ENCODE measurements at places on chromosomes 11 and 22.

DNA sequence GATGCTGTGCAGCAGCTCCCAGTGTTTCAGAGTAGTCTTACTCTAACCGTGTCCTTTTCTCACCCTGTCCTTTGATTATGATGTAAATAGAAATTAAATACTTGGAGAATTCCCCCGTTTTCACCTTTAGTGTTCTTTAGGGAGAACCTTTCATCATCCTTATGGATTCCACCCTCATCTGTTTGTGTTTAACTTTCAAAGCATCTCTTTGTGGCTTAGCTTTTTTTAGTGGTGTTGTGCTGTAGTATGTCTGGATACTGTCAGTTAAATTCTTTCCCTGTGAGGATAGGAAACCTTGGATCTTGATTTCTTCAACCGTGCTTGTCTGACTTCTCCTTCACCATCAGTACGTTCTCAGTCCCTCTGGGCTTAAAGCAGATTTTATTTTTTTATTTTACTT is 48.5 kb downstream of the PPP6R3 start:
- DNase-seq, result no peak

DNA sequence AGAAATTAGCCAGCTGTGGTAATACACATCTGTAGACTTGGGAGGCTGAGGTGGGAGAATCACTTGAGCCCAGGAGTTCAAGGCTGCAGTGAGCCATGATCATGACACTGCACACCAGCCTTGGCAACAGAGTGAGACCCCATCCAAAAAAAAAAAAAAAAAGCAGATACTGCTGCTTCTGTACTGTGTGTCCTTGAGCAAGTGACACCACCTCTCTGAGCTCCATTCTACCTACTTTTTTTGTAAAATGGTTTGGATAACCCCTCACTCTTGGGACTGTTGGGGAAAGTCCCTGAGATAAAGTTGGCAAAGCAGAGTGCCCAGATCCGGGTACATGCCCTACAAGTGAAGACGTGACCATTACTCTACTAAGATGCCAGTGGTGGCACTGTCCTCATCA is 2.7 kb downstream of the SEC14L3 start:
- DNase-seq, result no peak

- no peak for DNase-seq
Observed at GRCh38 chr11:95442531-95443050, 211.6 kb upstream of the SESN3 start.

DNA sequence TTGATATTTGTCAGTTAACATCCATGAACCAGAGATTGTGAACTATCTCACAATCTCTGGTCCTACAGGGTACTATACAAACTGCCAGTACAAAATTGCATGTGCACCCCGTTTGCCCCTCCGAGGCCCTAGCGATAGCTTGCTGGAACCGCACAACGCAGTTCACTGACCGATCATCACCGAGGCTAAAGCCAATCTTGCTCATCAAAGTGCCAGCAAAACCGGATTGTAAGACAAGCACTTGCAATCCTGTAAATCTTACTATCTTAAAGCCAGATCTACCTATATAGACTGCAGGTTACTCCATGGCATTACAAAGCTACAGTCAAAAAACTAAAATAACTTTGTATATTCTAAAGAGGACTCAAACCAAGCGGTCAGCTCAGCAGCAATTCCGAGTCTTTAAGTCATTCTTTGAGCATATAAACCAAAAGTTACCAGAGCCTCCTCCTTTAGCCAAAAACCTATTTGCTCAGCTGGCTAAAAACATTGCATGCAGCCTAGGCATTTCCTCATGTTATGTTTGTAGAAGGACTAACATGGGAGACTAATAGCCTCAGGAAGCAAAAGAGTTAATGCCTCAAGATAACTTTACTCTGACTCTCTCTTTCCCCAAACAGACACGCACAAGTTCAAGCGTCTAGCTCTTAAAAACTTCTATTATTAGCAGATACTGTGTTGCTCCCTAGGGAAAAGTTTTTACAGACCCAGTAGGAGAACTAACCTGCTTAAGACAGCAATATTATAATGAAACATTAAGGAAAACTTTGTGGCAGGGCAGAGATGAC is 30.7 kb upstream of the CPT1A start:
- peak; percentile 8 for DNase-seq

DNA sequence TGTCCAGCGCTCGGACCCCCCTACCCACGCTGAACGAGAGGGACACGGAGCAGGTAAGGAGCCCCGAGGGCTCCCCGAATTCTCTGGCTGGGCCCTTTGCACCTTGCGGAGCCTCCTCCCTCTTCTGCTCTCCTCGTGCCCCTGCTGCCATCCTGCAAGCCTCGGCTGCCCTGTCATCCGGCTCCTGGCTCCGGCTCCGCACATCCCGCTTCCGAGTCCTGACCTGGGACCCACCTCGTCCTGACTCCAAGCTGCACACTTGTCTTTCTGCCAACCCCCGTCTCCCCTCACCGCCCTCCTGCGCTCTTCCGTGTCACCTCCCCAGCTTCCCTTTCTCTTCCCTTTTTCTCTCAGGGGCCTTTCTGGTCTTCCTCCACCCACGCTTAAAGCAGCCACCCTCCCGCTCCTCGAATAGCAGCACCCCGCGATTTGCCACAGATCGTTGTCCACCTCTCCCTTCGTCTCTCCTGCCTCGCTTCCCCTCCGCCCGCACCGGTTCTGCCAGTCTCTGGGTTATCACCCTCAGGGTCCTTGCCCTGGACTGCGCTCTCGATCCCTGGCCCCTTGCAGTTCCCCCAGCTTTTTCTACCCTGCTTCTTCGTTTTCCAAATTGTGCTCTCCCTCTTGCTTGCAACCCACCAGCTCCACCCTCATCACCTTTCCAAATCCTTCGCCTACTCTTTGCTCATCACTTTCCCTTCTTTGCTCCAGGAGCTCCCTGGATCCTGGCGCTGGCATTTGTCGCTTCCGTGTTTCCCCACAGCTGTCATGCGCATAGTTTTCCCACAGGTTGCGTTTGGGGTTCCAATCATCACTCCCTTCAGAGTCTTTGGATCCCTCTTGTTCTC is 822 bp downstream of the MARK2 start:
- DNase-seq, result no peak

DNA sequence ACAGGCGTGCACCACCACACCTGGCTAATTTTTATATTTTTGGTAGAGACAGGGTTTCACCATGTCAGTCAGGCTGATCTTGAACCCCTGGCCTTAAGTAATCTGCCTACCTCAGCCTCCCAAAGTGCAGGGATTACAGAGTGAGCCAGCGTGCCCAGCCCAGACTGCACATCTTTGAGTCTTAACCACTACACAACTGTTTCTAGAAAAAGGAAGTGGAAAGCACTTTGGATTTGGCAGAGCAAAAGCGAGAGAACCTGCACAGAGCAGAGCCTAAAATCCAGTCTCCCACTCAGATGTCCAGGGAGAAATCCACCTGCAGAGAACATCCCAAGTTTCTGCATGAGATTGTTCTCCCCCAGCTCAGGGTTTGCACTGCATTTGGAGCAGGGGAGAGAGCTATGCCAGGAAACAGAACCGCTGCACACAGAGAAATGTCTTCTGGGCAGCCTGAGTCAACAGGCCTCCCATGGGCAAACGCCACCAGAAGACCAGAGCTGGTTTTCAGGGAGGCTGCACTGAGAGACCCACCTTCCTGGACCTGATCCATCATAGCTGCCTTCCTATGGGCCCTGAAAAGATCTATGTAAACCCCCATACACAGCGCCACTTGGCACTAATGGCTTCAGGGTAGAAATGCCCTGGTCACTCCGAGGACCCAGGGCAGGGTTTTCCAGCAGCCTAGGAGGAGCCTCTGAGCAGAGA is 54.0 kb downstream of the RPUSD4 start:
- no peak for DNase-seq

GRCh38 chr22:20230777-20231420 is 37.2 kb downstream of the RTN4R start:
- no peak for DNase-seq

DNA sequence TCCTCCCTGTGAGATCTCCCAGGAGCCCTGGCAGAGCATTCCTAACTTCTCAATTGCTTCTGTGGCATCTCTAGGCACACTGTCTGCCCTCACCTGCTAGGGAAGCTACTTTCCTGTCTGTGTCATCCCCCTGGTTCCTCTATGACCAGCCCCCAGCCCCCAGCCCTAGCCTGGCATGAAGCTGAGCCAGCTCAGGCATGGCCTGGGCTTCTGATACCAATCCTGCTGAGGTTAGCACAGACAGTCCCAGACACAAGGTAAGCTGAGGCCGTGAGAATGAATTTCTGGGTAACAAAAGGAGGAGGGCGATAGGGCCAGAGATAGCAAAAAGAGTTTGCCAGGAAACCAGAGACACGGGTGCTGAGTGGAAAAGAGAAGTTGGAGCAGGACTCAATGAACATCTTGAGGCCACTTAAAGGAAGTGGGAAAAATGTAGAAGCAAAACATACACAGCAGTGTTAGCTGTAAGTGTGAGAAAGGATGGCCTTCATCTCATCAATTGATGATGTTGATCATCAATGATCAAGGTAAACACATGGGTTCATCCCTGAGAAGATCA is 87.6 kb upstream of the PICALM start:
- no peak for DNase-seq

DNA sequence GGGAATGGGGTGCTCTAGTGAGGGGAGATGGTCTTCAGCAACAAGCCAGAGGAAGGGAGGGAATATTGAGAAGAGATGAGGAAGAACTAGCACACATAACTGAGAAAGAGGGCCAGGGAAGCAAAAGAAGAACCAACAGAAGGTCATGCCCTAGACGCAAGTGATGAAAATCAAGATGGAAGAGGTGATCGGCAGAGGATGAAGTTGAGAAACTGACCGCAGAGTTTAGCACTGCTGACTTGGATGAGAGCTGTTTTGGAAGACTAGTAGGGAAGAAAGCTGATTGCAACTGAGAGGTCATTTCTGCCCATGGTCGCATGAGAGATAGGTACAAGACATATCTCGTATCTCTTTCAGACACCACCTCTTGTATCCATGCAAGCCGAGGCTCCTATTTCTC is 2.9 kb downstream of the SPINDOC start:
- no peak for DNase-seq

GRCh38 chr11:94537031-94537600 is 6.6 kb upstream of the FUT4 start:
- DNase-seq, result no peak

GRCh38 chr11:128614026-128614425 is 26.7 kb upstream of the ETS1 start:
- no peak for DNase-seq

DNA sequence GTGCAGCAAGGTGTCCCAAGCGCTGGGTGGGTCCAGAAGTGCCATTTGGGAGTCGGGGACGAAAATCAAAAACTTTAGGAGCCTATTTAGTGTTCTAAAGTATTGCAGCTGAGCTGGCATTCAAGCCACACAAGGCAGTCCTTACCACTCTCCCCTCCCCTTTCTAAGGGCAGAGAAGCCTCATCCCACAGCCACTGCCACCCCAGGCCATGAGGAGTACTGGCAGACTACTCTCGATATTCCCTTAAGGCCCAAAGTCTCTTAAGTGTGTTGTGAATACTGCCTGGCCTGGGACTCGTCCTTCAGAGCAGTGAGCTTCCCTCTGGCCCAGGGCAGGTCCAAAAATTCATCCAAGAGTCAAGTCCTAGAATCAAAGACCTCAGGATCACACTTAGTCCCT is 7.8 kb downstream of the FANCF start:
- no peak for DNase-seq

DNA sequence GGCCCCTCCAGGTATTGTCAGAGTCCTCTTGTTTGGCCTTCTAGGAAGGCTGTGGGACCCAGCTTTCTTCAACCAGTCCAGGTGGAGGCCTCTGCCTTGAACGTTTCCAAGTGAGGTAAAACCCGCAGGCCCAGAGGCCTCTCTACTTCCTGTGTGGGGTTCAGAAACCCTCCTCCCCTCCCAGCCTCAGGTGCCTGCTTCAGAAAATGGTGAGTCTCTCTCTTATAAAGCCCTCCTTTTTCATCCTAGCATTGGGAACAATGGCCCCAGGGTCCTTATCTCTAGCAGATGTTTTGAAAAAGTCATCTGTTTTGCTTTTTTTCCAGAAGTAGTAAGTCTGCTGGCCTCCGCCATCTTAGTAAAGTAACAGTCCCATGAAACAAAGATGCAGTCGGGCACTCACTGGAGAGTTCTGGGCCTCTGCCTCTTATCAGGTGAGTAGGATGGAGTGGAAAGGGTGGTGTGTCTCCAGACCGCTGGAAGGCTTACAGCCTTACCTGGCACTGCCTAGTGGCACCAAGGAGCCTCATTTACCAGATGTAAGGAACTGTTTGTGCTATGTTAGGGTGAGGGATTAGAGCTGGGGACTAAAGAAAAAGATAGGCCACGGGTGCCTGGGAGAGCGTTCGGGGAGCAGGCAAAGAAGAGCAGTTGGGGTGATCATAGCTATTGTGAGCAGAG is at the start of gene CD3E:
CD3E (plus strand) TSS at position 163 of the 681 bp plus-strand sequence; CDS start at position 386, 223 bp downstream.
- no peak for DNase-seq

GRCh38 chr11:65589444-65590239 is 6.0 kb downstream of the KCNK7 start:
- DNase-seq, result no peak

DNA sequence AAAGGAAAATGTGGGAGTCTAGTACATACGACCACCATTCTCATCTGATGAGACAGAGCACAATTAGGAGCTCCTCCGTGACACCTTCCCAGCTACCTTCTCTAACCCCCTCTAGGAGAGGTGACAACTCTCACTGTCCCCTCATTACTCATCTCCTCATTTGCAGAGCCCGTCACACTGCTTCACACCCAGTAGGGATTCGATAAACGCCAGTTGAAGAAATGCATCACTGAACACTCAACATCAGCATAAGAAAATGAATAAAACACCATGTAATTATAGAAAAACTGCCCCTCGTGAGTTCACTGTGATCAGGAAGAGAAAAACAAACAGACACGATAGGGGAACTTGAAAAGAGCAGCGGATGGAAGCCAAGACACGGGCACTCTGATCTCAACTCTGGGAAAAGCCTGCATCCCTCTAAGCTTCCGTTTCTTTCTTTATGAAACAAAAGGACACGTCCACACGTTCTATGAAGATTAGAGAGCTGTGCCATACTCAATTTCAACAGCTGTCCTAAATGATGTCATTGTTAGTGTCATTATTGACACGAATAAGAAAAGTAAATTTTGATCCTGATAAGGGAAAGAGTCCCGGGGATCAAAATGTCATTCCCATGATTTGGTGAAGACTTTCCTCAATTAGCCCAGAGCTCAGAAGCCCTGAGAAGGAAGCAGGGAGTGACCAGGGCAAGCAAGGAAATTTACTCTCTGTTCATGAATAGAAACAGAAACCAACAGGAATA is 356.9 kb downstream of the LARGE1 start:
- DNase-seq, result no peak

DNA sequence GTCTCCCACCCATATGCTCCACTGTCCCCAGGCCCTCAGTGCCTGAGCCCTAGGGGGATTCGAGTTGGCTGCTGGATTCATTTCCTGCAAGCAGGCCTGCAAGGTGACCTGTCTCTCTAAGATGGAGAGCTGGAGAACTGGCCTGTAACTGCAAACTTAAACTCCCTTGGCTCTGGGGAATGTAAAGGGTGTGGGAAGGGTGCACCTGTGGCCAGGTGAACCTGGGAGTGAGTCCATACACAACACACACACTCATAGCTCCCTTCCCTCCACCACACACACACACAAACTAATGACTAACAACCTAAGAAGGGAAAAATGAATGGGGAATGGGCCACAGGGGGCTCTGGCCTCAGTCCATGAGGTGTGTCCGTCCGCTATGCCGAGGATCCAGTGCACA is 14.5 kb downstream of the SMTNL1 start:
- no peak for DNase-seq
